Hypothalamus (tissue), 51 donors: ENCODE measurements at places on chromosomes 3 and 15.

DNA sequence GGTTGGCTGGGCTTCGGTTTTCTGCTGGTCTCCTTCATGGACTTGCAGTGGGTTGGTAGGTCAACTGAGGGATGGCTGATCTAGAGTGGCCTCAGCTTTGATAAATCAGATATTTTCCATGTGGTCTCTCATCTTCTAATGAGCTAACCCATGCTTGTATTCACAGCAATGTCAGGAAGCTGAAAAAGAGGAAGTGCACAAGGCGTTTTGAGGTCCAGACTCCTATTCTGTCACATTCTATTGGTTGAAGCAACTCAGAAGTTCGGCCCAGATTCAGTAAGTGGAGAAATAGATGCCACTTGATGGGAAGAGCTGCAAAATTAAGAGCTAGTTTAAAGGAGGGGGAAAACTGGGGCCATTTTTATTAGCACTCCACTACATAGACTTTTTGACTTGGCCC, 361.2 kb downstream of the DIPK2A start:
- no peak for DNase-seq

DNA sequence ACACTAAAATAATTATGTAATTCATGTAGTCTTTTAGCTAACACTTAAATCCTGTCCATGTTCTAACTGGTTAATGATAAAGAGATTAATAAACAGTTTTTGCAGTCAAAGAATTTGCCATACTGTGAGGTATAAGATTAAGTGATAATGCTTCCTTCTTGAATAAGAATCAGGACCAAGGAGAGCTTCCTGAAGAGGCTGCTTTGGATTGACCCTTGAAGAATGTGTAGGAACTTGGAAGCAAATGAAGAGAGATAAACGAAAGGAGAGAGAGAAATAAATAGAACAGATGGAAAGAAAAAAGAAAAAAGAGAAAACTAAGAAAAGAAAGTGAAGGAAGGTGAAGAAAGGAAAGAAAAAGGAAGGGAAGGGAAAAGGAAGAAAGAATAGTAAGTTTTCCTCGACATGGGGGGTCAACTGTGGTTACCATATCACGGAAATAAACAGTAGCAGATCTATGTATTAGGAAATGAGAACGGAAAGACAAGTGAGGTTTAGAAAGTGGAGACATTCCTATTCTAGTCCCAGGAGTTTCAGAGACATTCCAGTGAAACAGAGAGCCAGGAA, 539.8 kb downstream of the FGF12 start:
- no peak for DNase-seq

- no peak for DNase-seq
Observed at GRCh38 chr3:155658671-155659261, 86.1 kb downstream of the PLCH1 start.

DNA sequence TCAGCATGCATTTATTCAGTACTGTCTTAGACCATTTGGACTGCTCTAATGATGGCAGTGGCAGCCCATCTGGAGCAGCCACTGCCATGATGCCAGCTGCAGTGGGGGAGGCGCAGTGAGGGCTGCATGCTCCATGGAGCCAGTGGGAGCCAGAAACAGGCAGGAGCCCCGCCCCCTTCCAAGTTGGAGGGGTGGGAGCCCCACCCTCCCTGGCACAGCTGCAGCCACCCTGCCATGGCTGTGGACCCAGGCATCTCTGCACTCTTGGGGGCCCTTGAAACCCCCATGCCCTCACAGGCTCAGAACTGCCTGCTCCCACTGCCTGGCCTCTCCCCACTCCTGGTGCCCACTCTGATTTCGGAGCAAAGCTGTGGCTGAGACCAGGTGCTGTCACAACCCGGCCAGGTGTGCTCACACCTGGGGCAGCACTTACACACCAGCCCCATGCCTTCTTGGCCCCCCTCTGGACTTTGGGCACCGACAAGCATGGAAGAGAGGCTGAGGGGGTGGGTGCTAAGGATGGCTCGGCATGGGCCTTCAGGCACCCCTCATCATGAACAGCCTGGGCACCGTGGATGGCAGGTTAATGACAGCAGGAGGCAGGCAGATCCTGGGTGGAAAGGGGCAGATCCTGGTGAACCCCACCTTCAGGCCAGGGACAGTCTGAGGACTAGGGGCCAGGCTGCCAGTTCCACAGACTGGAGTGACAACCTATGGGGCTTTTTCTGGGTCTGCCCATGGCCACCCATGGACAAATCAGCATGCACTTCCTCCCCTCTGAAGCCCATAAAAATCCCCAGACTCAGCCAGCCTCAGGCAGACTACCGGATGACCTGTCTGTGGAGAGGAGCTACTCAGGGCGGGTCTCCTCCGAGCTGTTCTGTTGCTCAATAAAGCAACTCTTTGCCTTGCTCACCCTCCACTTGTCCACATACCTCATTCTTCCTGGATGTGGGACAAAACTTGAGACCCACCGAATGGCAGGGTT, 18.3 kb downstream of the TBC1D21 start:
- DNase-seq: no peak

GRCh38 chr3:26712211-26713026, 89.8 kb downstream of the LRRC3B start:
- no peak for DNase-seq
